H9 (cell line): ENCODE measurements at places on chromosomes 13 and 19. TPM values are rescaled to one million over a fixed set of nuclear protein-coding genes. Genes with fewer than 3 reads are reported as not detected.

Gene HSH2D
- 1.8 and 2.3 TPM in 2 replicates for total RNA-seq

Gene ZNF358
- 40.5 and 41.5 TPM in 2 replicates for total RNA-seq

DNA sequence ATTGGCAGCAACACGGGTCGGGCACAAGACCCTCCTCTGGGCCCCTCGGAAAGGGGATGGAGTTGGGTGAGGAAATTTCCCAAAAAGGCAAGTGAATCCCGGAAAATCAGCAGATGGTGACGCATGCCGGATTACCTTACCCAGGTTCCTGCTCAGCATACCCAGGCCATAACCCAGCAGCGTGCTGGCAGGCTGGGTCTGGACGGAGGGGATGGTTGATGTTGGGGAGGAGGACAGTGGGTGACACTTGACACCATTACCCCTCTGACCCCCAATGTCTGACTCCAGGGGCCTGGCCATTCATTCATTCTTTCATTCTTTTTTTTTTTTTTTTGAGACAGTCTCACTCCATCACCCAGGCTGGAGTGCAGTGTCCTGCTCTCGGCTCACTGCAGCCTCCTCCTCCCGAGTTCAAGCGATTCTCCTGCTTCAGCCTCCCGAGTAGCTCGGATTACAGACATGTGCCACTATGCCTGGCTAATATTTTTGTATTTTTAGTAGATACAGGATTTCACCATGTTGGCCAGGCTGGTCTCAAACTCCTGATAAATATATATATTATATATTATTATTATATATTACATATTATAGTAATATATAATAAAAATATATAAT, 799 bp downstream of the PVR start:
- H3K27ac ChIP-seq, result no peak overlapping the region
- no peaks in the 10 kb centered on the region for H3K4me1 ChIP-seq
- DNase-seq, result peak; percentile 68

- H3K4me1 ChIP-seq, result no peaks in the 10 kb centered on the region; the same call in 1 of the 2 replicates
- peaks cover 3% of the 10 kb centered on the region for H3K36me3 ChIP-seq
- no peak for DNase-seq
- no peaks in the 10 kb centered on the region for H3K27me3 ChIP-seq
- H3K27ac ChIP-seq, result peak overlapping the region; percentile 94
Measured at GRCh38 chr13:79406597-79406908, 498 bp upstream of the RBM26 start.

DNA sequence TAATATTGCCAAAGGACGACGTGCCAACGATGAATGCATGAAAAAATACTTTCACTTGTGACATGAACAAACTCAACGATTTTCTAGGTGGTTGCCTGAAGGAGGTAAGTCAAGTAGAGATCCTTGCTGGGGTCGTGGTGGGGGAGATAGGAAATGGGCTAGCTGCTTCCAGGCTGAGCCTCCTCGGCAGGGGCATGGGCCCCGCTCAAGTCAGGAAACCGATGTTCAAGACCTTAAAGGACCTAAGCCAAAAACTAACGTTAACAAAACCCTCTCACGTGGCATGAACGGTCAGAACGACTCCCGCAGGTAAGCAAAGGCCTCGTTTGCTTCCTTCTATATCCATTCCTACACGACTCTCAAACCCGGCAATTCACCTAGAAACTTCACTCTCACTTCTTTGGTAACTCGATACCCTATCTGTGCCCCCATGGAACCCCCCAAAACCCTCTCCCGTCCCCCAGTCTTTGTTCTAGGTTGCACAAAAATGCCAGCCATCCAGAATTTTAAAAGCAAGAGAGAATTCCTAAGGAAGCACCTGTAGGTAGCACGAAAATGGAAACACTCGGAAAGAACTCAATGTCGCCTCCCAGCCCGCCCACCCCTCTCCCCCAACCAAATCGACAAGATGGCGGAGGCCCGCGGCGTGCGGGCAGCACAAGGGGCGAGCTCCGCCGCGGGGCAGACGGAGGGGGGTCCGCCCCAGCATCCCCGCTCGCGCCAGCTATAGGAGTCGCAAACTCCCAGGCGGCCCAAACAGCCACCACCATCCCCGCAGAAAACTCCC, 13.6 kb downstream of the ACP4 start:
- H3K4me1 ChIP-seq, result peaks cover 5% of the 10 kb centered on the region; the same call in 1 of the 2 replicates
- no peak for DNase-seq
- H3K27me3 ChIP-seq, result no peaks in the 10 kb centered on the region
- peaks cover 52% of the 10 kb centered on the region for H3K36me3 ChIP-seq
- peak overlapping the region; percentile 98 for H3K27ac ChIP-seq
